ENCODE measurements at places on chromosomes 7 and 10.
A peak's percentile ranks its signal among the peaks of the same experiment; 100 is the strongest.

DNA sequence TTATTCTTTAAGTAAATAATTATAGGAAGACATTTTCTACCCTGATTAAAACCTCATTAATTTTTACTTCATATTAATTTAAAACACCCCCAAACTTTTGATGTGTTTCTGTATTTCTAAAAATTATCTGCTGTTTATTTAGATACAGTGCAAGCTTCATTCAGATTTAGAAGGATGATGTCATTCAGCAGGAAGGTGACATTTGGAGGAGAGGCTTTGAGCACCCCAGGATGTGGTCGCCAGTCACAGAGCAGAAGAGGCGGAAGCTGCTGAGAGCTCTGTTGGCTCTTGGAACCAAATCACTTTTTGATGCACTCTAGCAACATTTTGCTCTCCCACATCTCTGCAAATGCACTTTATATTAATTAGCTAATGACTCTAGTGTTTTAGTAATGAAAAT lies 233.9 kb upstream of the CACNA2D1 start:
- peak; percentile 22 for DNase-seq

- DNase-seq, result no peak
These were observed 26.7 kb upstream of the MKI67 start for GRCh38 chr10:128152741-128153580.

DNA sequence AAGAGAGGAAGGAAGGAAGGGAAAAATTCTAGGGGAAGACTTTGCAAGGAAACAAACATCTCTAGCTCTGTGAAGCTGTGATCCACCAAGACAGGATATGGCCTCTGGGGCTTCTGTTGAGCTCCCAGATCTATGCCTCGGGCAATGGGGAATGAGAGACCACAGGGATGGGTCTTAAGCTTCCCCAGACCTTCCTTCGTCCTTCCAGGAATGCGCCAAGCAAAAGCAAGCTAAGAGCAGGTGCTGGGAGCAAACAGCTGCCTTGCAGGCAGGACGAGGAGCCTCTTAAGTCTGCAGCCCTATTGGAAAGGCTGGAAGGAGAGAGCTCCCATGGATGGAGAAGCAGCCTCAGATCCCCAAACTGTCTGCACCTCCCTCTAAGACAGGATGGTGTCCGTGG lies 21.9 kb upstream of the ELN start:
- no peak for DNase-seq

GRCh38 chr7:102147008-102147407 lies 139.7 kb upstream of the SH2B2 start:
- DNase-seq, result no peak

GRCh38 chr7:120876922-120877321 lies 19.0 kb upstream of the TSPAN12 start:
- DNase-seq, result no peak

DNA sequence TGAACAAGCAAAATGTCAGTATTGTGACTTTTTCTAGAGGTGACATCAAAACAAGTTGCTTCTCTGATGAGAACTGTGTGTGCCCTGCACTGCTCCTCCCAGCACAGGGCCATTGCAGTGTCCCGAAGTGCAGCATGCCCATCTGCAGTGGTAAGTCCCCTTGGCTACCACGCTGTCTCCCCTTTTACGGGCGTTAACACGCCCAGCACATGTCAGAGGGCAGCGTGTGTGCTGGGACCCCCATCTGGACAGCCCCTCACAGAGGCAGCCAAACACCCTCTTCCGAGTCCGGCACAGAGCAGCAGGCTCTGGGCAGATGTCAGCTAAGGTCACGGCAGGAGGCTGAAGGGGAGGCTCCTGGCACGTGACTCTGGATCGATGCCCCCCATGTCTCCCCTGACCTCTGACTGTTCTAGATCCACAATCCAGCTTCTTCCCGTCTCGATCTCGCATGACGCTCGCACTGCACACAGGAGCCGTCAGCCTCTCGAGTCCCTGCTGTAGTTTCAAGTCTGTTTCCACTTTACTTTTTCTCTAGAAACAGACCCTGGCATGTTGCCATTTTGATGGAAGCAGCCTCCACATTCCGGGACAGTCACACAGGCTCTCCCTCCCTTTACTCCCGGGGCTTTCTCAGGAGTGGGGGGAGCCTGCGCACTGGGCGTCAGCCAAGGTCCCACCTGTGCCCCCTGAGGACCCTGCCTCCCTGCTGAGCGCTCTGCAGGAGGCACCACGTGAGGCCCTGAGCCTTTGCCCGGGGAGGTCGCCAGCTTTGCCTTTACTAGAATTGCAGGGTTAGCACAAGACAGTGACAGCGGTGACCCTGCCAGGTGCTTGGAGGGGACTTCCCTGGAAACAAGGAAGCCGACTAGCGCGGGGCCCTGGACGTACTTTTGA lies 133.8 kb downstream of the TCERG1L start:
- DNase-seq, result no peak

GRCh38 chr10:62166331-62167131 lies 102.1 kb downstream of the RTKN2 start:
- no peak for DNase-seq

DNA sequence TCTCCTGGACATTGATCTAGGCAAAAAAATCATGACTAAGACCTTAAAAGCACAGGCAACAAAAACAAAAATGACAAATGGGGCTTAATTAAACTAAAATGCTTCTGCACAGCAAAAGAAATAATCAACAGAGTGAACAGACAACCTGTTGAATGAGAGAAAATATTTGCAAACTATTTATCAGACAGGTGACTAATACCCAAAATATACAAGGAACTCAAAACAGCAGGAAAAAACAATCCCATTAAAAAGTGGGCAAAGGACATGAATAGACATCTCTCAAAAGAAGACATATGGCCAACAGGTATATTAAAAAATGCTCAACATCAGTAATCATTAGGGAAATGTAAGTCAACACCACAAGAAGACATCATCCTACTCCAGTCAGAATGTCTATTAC lies 166.8 kb downstream of the MTERF1 start:
- DNase-seq, result no peak

GRCh38 chr10:101602761-101603398 lies 14.8 kb downstream of the DPCD start:
- DNase-seq, result peak; percentile 75

- DNase-seq, result no peak
These were observed 167.9 kb downstream of the PARD3 start for GRCh38 chr10:34647160-34647559.

DNA sequence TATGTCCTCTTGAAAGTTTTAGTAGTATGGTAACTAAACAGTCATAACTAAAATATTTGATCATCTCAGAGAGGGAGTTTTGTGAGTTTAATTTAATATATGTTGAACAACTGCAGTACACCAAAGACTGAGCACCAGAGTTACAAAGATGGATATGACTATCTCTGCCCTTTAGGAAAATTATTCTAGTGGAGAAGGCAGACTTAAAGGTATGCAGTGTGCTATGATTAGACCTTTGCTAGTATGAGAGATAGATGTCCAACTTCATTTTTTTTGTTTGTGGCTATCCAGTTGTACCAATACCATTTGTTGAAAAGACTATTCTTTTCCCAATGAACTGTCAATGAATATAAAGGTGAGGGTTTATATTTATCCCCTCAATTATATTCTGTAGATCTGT lies 33.4 kb downstream of the AKAP9 start:
- no peak for DNase-seq

- DNase-seq, result no peak
These were observed 27.0 kb downstream of the BLNK start for GRCh38 chr10:96244354-96244753.

DNA sequence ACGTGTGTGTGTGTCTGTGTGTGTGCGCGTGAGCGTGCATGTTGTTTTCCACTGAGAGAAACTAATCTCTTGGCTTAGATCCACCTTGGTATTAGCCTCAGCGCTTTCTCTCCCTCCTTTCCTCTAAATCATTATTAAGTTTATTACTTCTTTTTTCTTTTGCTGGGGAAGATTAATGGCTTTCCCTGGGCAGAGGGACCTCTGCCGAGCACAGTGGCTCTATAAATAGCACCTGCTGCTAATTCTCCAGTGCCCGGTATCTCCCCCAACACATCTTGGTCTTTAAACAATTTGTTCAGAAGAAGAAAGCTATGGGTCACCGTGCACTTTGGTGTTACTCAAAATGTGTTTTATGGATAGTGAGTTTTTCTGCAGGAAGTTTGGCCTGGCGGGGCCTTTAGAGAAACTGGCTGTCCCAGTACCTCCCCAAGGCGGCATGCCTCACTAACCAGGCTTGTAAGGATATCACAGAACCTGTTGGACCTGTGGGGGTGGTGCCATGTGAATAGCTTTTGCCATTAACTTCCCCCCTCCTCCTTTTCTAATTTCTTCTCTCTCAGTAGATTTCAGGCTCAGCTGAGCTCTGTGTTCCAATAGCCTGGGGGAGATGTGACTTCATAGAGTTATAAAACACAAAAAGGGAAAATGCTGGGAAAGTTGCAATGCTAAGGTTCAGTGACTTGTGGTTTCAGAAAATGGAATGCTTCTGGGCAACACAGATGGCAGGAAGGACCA lies 70.1 kb upstream of the RAB11FIP2 start:
- no peak for DNase-seq

GRCh38 chr7:158273138-158273651 lies 314.4 kb downstream of the PTPRN2 start:
- no peak for DNase-seq

DNA sequence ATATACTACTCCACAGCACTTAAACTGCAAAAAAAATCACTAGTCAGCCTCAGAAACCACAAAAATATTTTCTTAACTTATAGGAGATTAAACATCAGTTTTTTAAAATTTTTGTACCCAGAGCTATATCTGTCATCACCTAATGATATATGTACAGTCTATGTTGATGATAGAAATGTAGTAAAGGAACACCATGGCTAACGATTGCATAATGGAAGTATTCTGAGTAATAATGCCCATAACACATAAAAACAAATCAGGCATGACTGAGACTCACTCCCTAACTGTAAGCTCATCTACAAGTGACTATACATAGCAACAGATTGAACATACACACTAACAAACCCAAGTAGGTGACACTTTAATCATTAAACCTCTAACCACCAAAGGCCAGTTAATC lies 51.3 kb downstream of the TSPAN12 start:
- DNase-seq, result no peak

DNA sequence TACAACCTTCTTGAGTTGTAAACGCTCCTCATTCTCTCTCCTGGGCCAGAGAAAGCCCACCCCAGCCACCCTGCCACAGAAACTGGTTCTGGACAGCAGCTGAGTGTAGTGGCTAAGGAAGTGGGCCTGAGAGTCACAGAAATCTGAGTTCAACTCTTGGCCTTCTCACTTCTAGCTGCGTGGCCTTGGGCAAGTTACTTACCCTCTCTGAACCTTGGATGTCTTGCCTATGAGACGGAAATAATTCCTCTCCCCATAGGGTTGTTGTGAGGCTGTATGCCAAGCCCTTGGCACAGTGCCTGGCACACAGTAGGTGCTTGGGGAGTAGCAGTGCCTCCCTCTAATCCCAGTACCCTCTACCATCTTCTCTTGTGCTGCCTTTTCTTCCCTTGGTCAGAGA lies 51.5 kb downstream of the ADAMTS14 start:
- no peak for DNase-seq

DNA sequence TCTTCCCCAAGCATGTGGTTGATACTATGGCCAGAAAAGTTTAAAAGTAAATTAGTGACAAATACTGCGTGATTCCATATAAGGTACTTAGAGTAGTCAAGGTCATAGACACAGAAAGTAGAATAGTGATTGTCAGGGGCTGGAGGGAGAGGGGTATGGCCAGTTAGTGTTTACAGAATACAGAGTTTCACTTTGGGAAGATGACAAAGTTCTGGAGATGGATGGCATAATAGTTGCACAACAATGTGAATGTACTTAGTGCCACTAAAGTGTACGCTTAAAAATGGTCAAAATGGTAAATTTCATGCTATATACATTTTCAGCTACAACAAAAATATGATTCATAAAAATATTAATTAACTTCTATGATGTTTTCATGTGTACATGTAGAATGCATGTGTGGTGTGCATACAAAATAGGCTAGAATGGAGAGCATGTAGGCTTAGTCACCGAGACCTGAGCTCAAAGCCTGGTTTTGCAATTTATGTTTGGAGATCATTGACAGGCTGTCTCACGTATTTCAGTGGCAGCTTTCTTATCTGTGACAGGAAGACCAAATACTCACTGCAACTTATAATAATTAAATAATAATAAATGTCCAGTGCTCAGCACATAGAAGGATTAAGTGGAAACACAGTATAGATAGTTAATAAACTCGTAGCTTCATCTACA lies 625.6 kb downstream of the SUGCT start:
- no peak for DNase-seq

- DNase-seq, result no peak
These were observed 88.6 kb downstream of the SPAG6 start for GRCh38 chr10:22433875-22434274.

- no peak for DNase-seq
These were observed 562.9 kb downstream of the GFRA1 start for GRCh38 chr10:115710136-115710535.

DNA sequence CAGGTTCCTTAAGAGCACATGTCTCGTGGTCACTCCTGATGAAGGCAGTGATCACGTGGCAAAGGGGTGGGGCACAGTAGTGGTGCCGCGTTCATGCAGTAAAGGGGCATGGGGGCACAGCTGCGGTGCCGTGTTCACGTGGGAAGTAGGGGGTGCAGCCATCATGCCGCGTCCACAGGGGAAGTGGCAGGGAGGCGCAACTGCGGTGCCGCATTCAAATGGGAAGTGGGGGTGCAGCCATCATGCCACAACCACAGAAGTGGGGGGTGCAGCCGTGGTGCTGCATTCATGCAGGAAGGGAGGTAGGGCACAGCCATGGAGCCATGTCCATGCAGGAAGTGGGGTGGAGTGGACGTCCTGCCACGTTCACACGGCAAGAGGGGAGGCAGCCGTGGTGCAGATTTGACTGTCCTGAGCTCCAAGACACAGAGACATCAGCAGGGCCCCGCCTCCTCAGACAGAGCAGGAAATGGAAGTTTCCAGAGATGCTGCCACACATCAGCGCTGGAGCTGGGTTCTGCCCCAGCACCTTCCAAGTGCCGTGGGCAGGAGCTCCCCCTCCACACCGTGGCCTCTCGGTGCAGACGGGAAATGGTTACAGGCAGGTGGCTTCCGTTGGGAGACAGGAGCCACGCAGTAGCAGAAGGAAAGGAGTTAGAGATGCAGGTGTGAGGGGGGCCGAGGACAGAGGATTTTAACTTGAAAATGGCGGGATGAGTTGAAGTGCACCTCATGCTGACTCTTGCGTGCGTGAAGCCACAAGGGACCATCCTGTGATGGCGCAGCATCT lies 95.0 kb upstream of the DDC start:
- DNase-seq, result peak; percentile 35

DNA sequence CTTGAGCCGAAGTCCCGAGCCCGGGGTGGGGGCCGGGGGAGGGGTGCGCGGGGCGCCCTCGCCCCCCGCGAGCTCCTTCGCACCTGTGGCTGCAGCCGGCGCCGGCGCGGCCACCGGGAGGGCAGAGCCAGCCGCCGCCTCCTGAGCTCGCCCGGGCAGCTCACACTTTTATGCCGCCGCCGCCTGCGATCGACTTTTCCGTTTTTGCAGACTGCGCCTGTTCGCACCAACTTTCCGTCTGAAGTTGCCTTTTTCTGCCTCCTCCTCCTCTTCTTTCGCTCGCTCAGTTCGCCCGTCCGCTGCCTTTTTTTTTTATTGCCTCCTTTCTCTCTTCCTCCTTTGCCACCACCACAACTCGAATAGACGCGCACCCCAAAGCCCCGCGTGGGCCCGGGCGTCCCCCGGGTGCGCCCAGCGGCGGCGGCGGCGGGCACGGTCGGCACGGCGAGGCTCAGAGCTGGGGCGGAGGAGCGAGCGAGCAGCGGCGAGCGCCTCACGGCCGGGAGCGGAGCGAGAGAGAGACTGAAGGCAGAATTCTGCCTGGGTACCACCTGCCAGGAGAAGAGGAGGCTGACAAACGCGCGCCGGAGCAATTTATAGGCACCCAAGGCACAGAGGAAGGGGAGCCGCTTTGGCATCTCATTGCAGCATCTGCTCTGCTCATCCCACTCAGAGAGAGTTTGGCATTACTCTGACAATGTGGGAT lies at the start of gene C1QL3:
Gene C1QL3 (minus strand): TSS at position 569 of the 706 bp plus-strand sequence. CDS start 814 bp downstream, outside the sequence.
- DNase-seq, result peak; percentile 27
